ENCODE measurements at places on chromosomes 5 and 9.

DNA sequence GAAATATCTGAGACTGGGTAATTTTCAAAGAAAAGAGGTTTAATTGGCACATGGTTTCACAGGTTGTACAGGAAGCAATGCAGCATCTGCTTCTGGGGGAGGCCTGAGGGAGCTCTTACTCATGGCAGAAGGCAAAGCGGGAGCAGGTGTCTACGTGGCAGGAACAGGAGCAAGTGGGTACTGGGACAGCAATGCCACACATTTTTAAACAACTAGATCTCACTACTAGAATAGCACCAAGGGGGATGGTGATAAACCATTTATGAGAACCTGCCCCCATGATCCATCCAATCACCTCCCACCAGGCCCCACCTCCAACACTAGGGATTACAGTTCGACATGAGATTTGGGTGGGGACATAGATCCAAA lies 47.6 kb upstream of the HOMER1 start:
- DNase-seq: no peak

DNA sequence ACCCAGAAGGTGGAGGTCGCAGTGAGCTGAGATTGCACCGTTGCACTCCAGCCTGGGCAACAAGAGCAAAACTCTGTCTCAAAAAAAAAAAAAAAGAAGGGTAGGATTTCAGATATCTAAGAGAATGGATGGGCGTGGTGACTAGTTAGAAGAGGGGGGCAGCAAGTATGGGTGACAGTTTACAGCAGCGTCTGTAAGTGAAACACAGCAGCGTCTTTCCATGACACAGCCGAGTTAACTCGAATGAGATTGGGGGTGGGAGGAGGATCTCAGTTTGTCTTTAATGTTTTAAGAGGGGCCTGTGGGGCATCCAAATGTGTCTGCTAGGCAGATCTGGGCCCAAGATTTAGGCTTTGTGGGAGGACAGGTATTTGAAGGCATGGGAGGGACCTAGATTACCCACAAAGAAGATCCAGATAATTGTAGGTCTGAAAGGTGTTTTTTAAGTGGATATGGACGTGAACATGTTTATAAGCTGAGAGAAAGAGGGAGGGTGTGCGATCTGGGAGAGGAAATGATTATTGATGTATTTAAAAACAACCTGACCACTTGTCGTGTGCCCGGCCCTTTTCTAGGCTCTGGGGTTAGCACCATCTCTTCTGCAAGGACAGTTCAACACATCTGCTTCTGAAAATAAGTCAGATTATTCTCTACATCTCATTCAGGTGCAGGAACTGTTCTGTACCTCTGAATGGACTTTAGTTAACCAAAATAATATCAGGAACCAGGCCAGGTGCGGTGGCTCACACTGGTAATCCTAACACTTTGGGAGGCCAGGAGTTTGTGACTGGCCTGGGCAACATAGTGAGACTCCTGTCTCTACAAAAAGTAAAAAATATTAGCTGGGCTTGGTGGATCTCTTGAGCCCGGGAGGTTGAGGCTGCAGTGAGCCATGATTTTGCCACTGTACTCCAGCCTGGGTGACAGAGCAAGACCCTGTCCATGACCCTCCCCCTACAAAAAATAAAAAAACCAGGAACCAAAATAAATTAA lies 2.5 kb downstream of the CEP78 start:
- no peak for DNase-seq

DNA sequence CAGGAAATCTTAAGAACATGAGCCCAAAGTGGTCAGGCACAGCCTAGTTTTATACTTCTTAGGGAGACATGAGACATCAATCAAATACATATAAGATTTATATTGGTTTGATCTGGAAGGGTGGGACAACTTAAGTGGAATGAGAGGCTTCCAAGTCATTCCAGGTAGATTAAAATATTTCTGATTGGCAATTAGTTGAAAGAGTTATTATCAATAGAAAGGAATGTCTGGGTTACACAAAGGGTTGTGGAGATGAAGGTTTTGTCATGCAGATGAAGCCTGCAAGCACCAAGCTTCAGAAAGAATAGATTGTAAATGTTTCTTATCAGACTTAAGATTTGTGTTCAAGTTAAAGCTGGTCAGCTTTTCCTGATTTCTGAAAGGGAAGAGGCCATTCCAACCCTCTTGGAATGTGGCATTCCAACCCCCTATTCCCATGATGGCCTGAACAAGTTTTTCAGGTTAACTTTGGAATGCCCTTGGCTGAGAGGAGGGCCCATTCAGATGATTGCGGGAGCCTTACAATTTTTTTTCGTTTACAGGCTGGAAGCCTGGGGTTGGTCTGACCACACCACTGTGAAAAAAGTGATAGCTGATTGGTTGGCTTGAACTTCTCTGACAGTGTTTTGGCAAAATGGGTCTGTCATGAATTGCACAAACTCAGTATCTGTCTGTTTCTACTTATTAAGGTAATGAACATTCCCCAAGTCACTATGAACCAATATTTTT lies 245.6 kb upstream of the RAI14 start:
- DNase-seq: no peak

DNA sequence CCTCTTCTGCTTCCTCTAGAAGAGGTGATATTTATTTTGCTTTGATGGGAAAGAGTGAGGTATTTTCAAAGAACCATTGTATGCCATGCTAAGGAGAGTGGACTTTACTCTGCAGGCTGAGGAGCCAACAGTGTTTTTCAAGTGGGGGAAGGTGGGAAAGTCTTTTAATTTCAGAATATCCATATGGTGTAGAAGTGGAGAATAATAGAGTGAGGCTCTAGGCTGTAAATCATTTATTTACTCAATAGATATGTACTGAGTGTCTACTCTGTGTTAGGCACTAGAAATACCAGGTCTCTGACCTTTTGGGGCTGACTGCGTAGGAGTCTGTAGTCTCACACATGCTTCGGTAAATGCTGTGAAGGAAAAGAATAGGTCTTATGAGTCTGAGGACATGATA lies 30.7 kb upstream of the TENT2 start:
- DNase-seq: no peak

- DNase-seq: no peak
These were observed 14.7 kb upstream of the PWWP2A start for GRCh38 chr5:160133918-160134304.

DNA sequence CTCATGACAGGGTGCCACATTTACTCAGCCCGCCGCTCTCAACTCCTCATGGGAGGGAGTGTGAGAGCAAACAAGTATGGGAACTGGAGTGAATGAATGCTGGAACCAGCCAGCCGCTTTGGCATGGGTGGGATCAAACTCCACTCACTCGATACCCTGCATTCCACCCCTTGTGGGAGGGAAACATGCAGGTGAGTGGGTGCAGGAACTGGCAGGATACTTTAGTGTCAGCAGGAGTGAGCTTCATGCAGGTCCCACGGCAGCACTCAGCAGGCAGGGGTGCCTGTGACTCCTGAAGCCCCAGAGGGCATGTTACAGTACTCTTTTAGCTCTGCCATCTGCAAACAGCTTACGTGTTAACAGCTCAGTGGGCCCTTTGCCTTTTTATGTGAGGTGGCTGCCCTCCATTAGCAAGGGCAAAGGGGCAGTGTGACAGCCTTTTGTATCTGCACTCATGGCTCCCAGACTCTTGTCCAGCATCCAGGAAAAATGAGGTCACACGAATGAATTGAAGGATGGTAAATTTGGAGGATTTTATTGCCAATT lies 433.2 kb upstream of the NMUR2 start:
- DNase-seq: no peak

GRCh38 chr9:6656614-6657300 lies 11.2 kb upstream of the GLDC start:
- DNase-seq: no peak

DNA sequence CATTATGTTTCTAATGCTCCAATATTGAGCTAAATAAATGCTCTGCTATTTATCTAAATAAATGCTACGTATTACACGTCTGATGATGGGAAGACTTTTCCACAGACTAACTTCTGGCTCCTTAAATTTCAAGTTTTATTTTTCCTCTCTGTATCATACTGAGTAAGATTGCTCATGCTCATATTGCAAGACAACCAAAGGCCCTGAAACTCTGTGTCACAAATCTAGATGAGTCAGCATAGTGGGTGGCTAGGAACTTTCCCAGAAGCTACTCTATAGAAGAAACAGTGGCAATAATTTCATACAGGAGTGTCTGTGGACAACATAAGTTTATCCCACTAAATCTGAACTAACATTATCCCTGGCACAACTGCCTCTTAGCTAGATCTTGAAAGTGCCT lies 53.0 kb upstream of the RFX3 start:
- DNase-seq: no peak

- peak; percentile 7 for DNase-seq
These were observed 511 bp downstream of the ARL15 start for GRCh38 chr5:54309691-54310432.

DNA sequence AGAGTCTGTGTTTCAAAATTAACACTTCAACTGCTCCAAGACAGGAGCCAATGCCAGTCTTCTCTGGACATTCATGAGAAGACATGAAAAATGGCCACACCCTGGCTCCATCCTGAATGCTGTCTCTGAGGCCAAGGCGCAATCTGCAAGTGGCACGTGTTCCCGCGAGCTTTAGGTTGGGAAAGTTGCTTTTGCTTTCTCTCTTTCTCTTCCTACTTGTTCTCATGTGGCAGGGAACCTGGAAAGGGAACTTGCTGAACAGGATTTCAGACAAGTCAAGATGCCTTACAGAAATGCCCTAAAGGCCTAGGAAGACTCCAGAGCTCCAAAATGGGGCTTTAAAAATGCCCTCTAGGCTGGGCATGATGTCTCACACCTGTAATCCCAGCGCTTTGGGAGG lies 91.9 kb upstream of the OTULINL start:
- no peak for DNase-seq

DNA sequence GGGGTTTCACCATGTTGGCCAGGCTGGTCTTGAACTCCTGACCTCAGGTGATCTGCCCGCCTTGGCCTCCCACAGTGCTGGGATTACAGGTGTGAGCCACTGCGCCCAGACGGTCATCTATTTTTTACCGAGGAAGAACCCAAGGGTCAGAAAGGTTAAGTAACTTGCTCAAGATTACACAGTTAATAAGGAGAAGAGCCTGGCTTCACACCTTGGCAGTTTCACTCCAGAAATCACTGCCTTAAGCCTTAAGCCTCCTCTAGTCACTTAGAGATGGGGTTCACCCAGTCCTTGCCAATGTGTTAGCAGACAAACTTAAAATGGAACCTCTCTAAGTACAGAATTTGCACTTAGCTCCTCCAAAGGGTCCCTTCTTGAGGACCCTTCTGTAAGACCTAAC lies 116.3 kb downstream of the PTTG1 start:
- no peak for DNase-seq

GRCh38 chr9:124710766-124711165 lies 60.3 kb downstream of the NR6A1 start:
- no peak for DNase-seq

DNA sequence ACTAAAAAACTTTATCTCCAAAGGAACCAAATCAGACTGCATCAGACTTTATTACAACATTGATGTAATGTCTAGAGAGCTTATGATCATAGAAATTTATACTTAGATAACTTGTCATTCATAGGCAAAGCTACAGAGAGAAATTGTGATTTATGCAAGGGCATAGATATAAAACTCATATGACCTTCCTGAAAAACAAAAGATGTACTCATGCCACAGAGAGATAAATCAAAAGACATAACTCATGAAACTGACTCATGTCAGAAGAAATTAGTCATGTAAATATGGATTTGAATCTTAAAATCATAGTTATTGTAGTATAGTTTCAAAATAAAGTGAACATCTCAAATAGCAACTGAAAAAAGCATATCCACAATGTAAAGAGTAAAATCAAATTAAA lies 186.2 kb downstream of the GABBR2 start:
- DNase-seq: no peak

DNA sequence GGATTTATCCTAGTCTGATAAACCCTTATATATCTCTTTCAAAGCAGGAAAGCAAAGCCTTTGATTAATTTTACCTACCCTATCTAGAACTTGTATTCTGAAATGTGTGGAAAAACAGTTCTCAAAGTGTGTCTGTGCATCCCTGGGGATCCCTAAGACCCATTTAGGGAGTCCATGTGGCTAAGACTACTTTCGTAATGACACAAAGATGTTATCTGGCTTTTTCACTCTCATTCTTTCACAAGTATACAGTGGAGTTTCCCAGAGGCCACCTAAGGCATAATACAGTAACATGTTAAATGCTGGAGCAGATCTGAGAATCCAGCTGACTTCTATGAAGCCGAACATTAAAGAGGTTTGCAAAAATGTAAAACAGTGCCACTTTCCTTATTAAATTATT lies 54.3 kb upstream of the TNFSF15 start:
- no peak for DNase-seq

DNA sequence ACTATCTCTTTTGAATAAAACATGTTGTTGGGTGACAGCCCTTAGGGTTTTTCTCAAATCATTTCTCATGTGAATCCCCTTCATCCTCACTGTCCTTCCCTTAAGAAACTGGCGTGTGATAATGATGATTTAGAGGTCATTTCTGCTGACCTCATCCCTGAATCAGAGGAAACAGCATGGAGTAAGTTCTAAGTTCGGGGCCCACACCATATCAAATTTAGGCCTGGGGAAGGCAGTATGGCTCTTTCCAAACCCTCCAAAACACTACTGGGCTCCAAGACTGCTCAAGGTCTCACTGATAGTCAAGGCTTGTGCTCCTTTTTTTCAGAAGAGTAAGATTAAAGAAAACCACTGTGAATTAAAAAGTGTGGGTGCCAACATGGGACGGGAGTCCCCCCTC lies 872 bp upstream of the SMIM3 start:
- no peak for DNase-seq

DNA sequence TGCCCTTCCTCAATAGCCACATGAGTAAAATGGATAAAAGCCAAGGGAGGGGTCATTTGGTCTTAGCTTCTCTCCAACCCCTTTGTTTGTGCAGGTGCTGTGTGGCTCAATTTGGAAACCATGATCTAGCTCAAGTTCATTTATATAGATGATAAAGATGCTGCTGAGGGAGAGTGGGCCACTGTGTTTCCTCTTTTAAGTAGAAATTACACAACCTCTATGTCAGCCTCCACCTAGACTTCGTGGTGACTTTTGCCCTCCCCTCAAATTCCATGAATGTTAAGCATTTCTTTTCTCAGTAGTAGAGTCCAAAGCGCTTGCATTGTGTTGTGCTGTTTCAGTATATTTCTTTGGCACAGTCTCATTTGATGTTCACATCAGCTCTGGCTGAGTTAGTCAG lies 241.4 kb downstream of the ARHGAP26 start:
- DNase-seq: no peak

GRCh38 chr5:37838933-37839341 lies 904 bp downstream of the GDNF start:
- no peak for DNase-seq

DNA sequence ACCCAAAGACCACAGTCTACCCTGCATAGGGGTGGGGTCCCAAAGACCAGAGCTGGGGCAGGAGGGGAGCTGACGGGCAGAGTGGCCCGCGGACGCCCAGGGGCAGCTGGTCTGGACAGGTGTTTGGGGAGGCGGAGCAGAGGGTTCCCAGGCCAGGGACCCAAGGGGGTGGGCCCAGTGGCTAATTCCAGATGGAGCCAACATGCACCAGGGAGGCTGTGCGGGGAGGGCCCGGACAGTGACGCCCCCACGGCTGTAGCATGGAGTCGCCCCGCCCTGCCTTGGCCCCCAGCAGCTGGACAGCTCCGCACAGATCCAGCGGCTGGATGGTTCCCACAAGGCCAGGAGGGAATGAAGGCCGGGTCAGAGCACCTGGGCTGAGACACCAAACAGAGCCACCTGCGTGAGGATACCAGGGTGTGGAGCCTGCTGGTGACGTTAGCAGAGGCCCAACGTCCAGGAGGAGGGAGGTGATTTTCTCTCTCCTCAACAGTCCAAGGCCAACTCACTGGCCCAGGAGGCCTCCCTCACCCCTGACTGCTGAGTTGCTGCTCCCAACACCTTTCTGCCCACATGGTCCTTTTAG lies 55.3 kb upstream of the EGFL7 start:
- DNase-seq: no peak

GRCh38 chr9:8895106-8895860 lies 1095.7 kb upstream of the DMAC1 start:
- no peak for DNase-seq
